ENCODE measurements at places on chromosomes 3 and 15. TPM values are rescaled to one million over a fixed set of nuclear protein-coding genes. Genes with fewer than 3 reads are reported as not detected.

- no peak for DNase-seq
Observed at GRCh38 chr3:54304877-54305276, 182.5 kb downstream of the CACNA2D3 start.

DNA sequence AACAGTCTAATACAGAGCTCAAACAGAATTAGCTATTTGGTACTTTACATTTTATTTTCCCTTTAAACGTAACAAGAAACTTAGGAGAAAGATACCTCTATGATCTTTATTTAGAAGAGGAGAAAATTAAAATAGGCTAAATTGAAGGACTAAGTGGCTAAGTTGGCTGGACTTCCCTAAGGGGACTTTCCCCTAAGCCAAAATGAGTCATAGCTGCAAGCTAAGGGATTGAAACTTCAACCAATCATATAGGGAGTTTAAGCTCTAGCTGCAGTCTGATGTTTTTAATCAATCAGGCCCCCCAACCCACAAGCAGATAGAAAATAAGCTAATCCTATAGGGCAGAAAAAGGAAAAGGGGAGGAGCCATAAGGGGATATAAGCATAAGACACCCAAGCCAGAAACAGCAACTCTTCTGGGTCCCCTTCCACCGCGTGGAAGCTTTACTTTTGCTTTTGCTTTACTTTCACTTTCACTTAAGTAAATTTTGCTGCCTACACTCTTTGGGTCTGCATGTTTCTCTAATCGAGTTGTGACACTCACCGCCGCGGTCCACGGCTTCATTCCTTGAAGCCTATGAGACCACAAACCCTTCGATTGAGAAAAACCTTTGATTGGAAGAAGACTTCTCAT, 1108.5 kb upstream of the EPHA6 start:
- no peak for DNase-seq

- DNase-seq: no peak
Observed at GRCh38 chr3:55912880-55913279, 425.8 kb upstream of the WNT5A start.

ST3GAL6 gene
- 14.2 TPM for total RNA-seq

CIAO2A gene
- 47.1 TPM for total RNA-seq

GRCh38 chr15:75237316-75237982, 20.7 kb upstream of the GOLGA6C start:
- DNase-seq: no peak

DNA sequence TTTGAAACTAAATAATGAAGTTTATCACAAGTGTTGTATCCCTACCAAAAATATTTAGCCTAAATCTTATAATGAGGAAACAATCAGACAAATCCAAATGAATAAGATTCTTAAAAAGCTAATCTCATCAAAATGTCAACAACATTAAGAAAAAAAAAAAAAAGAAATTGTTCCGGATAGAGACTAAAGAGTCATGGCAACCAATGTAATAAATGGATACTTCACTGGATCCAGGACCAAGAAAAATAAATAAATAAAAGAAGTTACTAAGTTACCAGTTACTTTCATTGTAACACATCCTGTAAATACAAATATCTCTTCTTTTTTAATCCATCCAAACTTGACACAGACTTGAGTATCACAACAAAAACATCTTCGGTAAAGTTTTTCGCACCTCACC, 607 bp downstream of the MRPL47 start:
- DNase-seq: no peak

BCL2A1 gene
- total RNA-seq: 9.7 TPM

DNA sequence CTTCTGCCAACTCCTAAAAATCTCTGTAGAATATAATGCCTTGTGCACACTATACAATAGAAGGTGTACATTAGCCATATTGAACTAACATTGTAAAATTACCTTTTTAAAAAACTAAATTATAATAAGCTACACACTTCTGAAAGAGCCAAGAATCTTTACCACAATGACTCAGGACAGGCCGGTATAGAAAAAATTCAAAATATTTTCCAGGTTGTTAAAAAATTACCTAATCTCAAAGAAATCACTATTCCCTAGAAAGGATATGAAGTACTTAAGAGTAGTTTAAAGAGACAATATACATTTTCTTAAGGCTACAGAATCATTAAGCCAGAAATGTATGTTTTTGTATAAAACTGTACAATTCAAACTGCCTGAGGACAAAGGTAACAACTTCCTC, 48.5 kb downstream of the TJP1 start:
- DNase-seq: no peak

GPR149 gene
- total RNA-seq: 1.8 TPM

DNA sequence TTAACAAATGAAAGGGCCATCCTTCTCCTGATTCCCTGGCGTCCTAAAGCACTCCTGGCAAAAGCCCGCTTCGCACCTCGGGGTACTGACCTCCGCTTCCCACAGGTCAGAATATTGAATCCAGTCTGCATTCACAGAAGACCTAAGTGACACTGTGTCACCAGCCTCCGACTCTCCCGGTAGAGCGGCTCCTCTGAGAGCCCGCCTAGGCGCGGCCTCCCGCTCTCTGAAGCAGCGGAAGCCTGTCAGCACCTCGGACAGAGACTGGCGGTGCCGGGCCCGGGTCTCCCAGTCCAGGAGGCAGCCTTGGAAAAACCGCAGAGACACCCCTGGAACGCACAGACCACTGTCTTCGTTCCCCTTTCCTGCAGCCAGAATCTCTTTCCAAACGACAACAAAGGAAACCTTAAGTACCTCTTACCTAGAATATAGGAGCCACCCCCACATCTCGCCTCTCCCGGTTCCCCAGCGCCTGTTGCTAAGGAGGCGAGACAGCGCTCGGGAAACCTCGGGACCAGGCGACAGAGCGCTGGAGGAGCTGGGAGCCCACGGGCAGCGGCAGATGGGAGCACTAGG, 1.2 kb downstream of the GABRB3 start:
- DNase-seq: peak; percentile 29

- DNase-seq: no peak
Observed at GRCh38 chr3:153820035-153820434, 301.2 kb upstream of the ARHGEF26 start.

GRCh38 chr15:89052474-89052873, 35.8 kb upstream of the ABHD2 start:
- no peak for DNase-seq

STRIT1 gene
- not detected for total RNA-seq

DNA sequence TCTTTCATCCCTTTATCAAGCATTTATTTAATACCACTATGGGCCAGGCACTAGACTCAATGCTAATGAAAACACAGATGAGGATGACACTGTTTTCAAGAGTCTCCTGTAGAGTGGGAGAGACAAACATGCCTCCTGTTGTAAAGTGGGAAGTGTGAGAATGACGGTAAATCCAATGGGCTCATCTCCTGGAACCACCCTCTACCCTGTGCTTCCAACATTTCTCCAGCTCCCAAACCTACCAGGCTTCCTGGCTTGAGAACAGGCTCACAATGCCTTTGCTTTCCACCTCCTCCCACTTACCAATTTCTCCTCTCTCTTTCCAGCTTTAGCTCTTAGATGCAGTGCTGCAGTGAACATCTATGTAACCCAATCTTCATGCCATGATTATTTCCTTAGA, 54.1 kb upstream of the TBC1D23 start:
- DNase-seq: no peak

DNA sequence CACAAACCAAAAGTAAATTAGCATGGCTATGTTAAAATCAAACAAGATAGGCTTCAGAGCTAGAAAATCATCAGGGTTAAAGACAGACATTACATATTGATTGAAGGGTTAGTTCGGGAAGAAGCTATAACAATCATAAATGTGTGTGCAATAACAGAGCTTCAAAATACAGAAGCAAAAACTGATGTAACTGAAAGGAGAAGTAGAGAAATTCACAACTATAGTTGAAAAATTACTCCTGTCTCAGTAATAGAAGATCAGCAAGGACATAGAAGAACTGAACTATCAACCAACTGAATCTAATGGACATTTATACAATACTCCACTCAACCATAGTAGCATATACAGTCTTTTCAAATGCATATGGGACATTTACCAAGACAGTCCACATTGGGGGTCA, 59.4 kb downstream of the MCTP2 start:
- no peak for DNase-seq

NEIL1 gene
- total RNA-seq: 11.8 TPM

C3orf20 gene
- 0.20 TPM for total RNA-seq

DNA sequence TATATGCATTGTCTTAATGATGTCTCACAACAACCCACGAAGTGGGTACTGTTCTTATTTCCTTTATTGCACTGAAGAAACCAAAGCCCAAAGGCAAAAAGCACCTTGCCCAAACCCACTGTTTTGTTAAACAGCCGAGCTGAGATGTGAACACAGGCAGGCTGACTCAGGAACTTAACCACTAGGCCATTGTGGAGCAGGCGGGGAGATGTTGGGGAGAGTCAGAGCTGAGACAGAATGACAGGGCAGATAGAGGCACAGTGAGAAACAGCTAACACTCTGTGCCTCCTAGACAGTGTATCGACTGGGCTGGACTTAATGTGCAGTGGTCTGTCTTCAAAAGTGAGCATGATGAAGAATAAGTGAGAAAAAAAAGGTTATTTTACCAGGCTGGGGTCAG, 56.5 kb downstream of the RPLP1 start:
- no peak for DNase-seq

PPARG gene
- 3.9 TPM for total RNA-seq

GRCh38 chr15:93247466-93248121, 158.6 kb upstream of the RGMA start:
- DNase-seq: no peak

DNA sequence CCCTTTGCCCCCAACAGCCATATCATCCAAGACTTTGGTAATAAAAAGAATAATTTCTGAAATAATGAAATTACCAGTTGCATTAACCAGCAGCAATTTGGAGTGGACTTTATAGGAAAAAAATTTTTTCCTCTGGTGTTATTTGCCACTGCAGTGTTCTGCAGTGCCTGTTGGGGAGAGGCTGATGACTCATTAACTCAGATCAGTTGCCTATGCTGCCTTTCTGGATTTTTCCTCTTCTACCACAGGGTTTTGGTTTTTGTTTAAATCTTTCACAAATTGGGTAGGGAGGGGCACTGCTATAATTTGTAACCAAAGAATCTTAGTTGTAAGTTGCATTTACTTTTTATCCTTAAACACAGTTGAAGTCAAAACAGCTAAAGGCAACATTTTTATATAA, 22.7 kb downstream of the ATP6V1A start:
- no peak for DNase-seq

GRCh38 chr15:83094583-83094982, 12.9 kb upstream of the TM6SF1 start:
- no peak for DNase-seq

All from spinal cord (tissue), 10 donors.